Aortic smooth muscle cell (primary cell): ENCODE measurements at places on chromosomes 7 and 10. TPM values are rescaled to one million over a fixed set of nuclear protein-coding genes. Genes with fewer than 3 reads are reported as not detected.

SPACDR gene
- total RNA-seq, result 0.25 and 0.79 TPM in 2 replicates

EXOC4 gene
- 117 and 146 TPM in 2 replicates for total RNA-seq

SRGN gene
- total RNA-seq, result 257 and 310 TPM in 2 replicates

LRRC17 gene
- total RNA-seq, result 105 and 207 TPM in 2 replicates

TYW1B gene
- 1.8 and 3.7 TPM in 2 replicates for total RNA-seq

SKIDA1 gene
- 0.37 and 0.66 TPM in 2 replicates for total RNA-seq

LRMDA gene
- 4.6 and 7.8 TPM in 2 replicates for total RNA-seq

WDR37 gene
- 14.4 and 15.7 TPM in 2 replicates for total RNA-seq

GJC3 gene
- total RNA-seq, result not detected in 2 replicates

TMEM270 gene
- not detected in 2 replicates for total RNA-seq

ADCYAP1R1 gene
- under 0.01 and 0.13 TPM in 2 replicates for total RNA-seq

ADARB2 gene
- total RNA-seq, result not detected in 2 replicates

GARIN1A gene
- total RNA-seq, result 0.92 and 1.6 TPM in 2 replicates

TMEM196 gene
- not detected in 2 replicates for total RNA-seq

IMPDH1 gene
- total RNA-seq, result 35.1 and 38.3 TPM in 2 replicates

ZNF365 gene
- 4.1 and 6.5 TPM in 2 replicates for total RNA-seq

PCBD1 gene
- total RNA-seq, result 27.4 and 31.6 TPM in 2 replicates

AKR1C3 gene
- 163 and 174 TPM in 2 replicates for total RNA-seq

NEUROD6 gene
- total RNA-seq, result not detected in 2 replicates
